ENCODE measurements at places on chromosomes 6 and 20. TPM values are rescaled to one million over a fixed set of nuclear protein-coding genes. Genes with fewer than 3 reads are reported as not detected.

GRCh38 chr6:127471379-127472255 is 12.4 kb upstream of the KIAA0408 start:
- no peak for DNase-seq

GRCh38 chr6:11419763-11420453 is 117.6 kb upstream of the TMEM170B start:
- no peak for DNase-seq

- no peak for DNase-seq
Observed at GRCh38 chr20:11791835-11792567, 125.7 kb upstream of the BTBD3 start.

GRCh38 chr6:53302678-53303360 is 45.9 kb downstream of the ELOVL5 start:
- peak; percentile 15 for DNase-seq

DNA sequence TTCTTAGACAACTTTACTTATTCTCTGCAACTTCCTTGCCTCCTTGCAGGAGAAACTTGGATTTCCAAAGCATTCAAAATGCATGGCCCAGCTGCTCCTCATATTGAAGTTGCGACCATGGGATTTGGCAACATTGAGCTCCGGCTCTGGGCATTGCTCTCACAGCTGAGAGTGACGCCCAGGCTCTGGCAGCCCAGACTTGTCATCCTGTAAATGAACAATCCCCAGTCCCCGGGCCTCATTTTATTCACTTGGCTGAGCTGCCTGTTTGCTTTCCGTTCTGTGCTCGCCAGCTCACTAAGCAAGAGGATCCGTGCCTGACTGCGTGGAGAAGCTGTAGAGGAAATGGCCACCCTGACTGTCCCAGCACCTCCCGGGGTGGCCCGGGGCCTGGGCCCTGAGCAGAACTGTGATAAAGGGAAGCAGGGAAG is 119.5 kb upstream of the CD93 start:
- DNase-seq: peak; percentile 67

GRCh38 chr6:131049608-131050007 is 13.4 kb downstream of the EPB41L2 start:
- DNase-seq: no peak

DNA sequence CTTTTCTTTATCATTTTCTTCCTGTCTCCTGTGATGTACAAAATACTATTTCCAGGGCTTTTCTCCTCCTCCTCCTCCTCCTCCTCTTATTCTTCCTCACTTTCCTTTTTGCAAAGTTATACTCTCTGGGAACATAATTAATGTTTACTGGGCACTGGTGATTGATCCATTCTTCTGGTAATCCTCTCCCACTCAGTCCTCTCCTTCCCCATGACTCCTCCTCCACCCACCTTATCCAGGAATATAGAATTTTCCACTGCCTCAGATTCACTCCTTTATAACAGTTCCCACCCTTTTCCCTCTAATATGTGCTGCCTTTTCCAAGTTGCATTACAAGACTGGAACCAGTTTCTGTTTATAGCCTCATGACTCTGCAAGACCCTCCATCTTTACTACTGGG is 62.5 kb upstream of the IYD start:
- no peak for DNase-seq

DNA sequence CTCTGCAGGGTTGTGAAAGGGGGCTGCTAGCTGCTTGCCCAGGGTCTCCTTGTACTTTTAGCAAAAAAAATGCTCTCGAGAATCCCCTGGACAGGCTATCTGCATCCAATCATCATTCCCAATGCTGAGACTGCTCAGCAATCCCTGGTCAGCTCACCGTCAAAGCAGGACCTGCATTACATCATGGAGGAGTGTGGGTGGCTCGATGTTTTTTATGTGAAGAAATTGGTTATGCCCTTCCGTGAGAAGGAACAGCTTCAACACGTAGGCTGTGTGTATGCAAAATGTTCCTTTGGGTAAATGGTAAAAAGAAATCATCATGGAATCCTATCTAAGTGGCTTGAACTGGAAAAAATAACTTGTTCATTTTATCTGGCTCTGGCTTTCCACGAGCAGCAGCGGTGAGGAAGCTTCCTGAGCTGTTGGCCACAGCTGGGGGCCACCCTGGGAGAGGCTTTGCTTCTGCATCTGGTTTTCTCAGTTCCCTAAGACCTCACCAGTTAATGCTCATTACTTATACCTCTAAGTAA is 111.4 kb downstream of the FYN start:
- no peak for DNase-seq

- no peak for DNase-seq
Observed at GRCh38 chr20:35311822-35312221, 19.6 kb upstream of the FAM83C start.

- DNase-seq: no peak
Observed at GRCh38 chr20:1287306-1287705, 21.2 kb downstream of the SNPH start.

- peak; percentile 70 for DNase-seq
Observed at GRCh38 chr6:32854376-32855178, 585 bp downstream of the PSMB9 start.

- no peak for DNase-seq
Observed at GRCh38 chr6:166589337-166589731, 2.9 kb upstream of the RAMACL start.

DNA sequence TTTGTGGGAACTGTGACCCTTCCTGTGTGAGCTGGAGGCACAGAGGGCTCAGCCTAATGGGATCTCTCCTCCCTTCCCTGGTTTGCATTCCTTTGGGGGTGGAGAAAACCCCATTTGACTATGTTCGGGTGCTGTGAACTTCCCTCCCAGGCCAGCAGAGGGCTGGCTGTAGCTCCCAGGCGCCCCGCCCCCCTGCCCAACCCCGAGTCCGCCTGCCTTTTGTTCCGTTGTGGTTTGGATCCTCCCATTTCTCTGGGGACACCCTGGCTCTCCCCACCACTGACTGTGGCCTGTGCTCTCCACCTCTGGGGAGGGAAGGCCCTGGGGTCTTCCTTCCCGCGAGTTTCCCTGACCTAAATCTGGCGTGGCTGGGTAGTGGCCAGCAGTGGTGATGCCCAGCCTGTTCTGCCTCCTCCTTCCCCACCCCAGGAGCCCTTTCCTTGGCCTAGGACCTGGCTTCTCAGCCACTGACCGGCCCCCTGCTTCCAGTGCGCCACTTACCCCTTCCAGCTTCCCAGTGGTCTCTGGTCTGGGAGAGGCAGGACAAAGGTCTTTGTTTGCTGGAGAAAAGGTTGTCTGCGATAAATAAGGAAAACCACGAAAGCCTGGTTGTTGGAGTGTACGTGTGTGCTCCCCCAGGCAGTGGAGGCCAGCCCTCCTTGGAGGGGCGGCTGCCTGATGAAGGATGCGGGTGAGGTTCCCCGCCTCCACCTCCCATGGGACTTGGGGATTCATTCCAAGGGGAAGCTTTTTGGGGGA is 4.9 kb downstream of the VEGFA start:
- peak; percentile 48 for DNase-seq

DNA sequence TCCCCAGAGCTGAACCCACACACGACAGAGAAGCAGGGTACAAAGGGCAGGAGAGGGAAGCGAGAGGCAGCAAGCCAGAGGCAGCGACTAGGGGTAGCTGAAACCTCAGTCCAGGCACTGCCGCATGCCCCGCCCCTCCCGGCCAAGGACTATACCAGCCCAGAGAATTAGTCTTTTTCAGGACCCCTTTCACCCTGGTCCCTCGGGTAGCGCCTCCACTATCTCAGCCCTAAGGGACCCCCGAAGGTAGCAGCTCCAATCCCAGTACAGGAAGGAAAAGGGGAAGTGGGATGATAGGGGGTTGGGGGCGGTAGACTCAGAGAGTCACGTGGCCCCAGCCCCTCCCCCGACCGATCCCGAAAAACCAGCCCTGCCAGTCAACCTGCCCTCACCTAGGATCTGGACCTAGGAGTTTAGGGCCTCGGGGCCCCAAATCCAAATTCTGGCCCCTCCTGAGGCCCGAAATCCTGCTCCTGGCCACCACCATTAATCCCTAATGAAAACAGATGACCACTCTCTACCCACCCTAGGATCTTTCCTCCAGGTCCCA is 1.3 kb downstream of the RGL2 start:
- DNase-seq: peak; percentile 44

GRCh38 chr6:6925391-6926164 is 182.2 kb upstream of the RREB1 start:
- DNase-seq: no peak

DNA sequence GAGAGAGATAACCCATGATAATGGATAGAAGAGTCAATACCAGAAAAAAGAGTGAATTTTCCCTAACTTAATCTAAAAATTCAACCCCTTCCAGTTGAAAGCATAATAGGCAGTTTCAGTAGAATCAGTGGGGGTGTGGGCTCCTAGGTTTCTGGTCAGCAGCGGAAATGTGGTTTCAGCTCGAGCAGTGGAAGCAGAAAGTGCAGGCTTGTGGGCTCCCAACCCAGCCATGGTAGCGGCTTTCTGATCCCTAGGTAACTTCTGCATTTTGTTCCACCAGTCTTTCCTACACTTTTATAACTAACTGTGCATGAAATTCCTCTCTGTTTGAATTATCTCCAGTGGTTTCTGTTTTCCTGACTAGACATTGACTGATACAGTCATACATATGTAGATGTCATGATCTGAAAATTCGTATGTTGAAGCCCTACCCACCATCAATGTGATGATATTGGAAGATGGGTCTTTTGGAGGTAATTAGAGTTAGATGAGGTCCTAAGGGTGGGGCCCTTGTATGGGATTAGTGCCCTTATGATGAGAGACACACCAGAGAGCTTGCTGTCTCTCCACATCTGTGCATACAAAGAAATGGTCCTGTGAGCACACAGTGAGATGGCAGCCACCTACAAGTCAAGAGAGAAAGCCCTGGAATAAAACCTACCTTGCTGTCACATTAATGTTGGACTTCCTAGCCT is 6.5 kb upstream of the DDO start:
- no peak for DNase-seq

GRCh38 chr20:6582449-6582848 is 185.0 kb upstream of the BMP2 start:
- DNase-seq: no peak

GRCh38 chr6:145147559-145147958 is 587.8 kb downstream of the EPM2A start:
- no peak for DNase-seq

GRCh38 chr6:89553431-89553830 is 85.1 kb downstream of the LYRM2 start:
- DNase-seq: no peak

- no peak for DNase-seq
Observed at GRCh38 chr6:36355819-36356218, 19.1 kb upstream of the BNIP5 start.

GRCh38 chr6:81623106-81623759 is 129.2 kb downstream of the TENT5A start:
- no peak for DNase-seq

The EDN1 gene
- 23.2 TPM for total RNA-seq

The TP53TG5 gene
- not detected for total RNA-seq

The LIN28B gene
- not detected for total RNA-seq

The C20orf202 gene
- total RNA-seq: not detected

The TRMT11 gene
- total RNA-seq: 7.7 TPM

The MOCS1 gene
- total RNA-seq: 2.6 TPM

The TAP2 gene
- total RNA-seq: 87.2 TPM

The ZFP57 gene
- not detected for total RNA-seq

The ABHD12 gene
- total RNA-seq: 15.9 TPM

The C6orf132 gene
- total RNA-seq: 0.07 TPM

The TNFRSF6B gene
- not detected for total RNA-seq

The HLA-DPA1 gene
- 2.5 TPM for total RNA-seq
